ENCODE measurements at places on chromosomes 7 and 10.

GRCh38 chr10:118952493-118953295 is 76.8 kb upstream of the NANOS1 start:
- DNase-seq: no peak

DNA sequence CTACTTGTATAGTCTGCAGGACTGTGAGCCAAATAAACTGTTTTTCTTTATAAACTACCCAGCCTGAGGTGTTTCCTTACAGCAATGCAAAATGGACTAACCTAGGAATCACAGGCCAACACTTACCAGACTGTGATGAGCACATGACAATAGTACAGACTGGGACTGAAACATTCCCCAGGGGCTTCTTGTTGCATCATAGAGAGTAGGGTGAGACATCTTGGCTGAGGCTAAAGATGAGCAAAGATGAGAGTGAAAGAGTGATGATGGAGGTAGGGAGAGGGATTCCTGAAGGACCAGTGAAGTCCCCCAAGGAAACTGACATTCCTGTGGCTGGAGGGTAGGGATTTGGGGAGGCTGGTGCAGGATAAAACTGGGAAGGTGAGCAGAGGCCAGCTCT is 194.4 kb downstream of the TPST1 start:
- DNase-seq: no peak

DNA sequence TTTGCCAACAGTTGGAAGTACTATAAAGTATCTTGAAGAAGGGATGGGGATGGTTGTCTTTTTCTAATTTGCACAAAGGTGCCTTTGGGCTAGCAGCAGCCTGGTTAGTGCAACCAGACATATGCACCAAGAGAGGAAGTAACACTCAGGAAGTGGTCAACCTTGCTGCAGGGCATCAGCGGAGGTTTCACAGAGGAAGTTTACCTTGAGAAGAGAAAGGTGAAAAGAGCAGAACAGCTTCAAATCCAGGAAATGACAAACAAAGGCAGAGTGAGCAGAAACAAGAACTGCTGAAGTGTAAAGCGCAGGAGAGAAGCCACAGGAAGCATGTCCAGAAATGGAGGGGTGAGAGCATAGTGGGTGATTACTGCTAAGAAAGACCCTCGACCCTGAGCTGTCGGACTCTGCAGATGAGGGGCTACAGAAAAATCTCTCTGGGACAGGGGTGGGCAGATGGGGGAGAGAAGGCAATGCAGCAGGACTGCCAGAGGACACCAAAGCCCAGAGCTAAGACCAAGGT is 66.9 kb downstream of the STK17A start:
- no peak for DNase-seq

GRCh38 chr7:135723411-135723810 is 4.6 kb downstream of the SLC13A4 start:
- DNase-seq: no peak

DNA sequence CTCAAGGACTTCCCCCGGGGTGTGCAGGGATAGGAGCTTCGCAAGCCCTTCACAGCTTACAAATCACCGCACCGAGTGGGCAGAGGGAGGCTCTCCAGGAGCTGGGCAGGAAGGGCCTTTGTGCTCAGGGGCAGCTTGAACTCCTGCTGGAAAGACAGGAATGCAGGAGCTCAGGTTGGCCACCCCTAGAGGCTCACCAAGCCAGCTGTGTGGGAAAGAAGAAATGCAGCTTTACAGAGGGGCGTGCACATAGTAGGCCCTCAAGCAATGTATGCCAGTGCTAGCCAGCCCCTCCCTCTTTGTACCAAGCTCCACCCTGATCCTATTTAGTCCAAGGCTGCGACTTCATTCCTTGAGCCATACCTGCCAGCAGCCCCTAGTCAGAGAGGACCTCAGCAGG is 26.1 kb downstream of the STRA8 start:
- no peak for DNase-seq

DNA sequence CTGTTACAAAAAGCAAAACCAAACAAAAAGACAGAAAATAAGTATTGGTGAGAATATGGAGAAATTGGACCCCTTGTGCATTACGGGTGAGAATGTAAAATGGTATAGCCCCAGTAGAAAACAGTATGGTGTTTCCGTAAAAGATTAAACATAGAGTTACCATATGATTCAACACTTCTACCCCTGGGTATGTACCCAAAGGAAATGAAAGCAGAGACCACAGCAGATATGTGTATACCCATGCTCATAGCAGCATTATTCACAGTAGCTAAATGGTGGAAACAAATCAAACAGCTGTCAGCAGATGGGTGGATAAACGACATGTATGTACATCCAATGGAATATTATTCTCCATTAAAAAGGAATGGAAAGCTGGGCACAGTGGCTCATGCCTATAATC is 42.4 kb downstream of the STARD3NL start:
- no peak for DNase-seq

DNA sequence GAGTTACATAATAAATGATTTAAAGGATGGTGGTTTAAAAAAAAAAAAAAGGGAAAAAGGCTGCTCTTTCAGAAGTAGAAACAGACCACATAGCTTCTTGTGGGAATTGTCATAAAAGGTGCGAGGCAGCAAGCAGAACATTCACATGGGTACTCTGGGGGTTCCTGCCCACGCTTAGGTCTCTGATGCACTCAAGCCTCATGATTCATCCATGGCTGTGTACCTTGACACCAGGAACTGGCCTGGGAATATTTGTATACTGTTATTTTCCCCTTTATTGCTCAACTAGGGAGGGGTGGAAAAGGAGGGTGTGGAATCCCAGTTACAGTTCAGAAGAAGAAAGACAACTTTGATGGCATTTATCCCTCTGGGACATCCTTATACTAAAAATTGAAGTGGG is 4.0 kb downstream of the PON2 start:
- DNase-seq: no peak

DNA sequence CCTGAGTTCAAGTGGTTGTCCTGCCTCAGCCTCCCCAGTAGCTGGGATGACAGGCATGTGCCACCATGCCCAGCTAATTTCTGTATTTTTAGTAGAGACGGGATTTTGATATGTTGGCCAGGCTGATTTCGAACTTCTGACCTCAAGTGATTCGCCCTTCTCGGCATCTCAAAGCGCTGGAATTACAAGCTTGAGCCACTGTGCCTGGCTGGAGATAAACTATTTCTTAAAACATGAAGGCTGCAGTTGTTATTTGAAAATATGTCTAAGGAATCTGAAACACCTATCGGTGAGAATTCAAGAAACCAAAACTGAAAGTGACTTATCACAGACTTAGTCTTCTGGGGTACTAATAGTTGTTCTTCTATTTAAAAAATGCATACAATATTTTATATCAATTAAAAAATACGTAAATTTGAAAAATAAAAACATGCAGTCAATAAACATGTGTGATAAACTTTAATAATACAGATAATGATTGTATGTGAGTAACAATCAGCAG is 176.9 kb upstream of the PRSS58 start:
- no peak for DNase-seq

- no peak for DNase-seq
Observed at GRCh38 chr10:131227163-131227740, 84.3 kb downstream of the TCERG1L start.

GRCh38 chr7:25026156-25026555 is 46.2 kb upstream of the OSBPL3 start:
- no peak for DNase-seq

DNA sequence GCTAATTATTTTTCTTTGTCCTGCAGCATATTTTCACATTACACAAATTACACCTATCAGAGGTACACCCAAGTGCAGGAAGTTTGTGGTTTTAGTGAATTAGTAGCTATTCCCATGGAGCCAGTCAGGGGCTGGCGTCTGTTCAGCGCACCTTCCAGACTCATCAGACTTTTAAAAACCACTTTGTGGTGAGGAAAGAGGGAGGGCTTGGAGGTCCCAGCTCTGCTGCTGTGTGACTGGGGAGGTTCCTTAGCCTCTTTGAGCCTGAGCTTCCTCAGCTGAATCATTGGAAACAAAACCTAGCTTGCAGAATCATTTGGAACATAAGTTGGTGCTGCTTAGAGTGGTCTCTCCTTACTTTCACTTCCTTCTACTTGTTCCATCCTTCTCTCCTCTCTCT is 175.4 kb downstream of the SORCS3 start:
- DNase-seq: no peak

GRCh38 chr7:151131592-151132293 is 35.8 kb downstream of the GBX1 start:
- DNase-seq: no peak

DNA sequence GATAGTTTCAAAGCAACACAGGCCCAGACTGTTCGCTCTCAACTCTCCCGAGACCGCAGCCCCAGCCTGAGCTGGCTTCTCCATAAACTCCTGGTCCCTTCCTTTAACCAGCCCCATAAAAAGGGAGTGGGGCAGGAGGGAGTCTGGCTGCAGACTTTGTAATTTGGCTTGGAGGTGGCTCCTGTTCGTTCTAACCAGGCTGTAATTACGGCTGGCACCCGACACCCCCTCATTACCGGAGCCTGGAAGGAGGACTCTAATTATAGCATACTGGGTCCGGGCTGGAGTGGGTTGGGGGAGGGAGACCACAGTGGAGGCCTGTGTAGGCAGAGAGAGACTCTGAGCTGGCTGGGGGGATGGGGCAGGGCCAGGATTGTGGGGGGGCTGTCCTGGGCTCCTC is 49.7 kb downstream of the UNC5B start:
- DNase-seq: no peak

Data from cortex of kidney (tissue), 1 donor.